Hematopoietic multipotent progenitor cell treated with erythropoietin and hydrocortisone succinate and interleukin-3 and kit ligand, for 4 days (in vitro differentiated cells): ENCODE measurements at places on chromosomes 3 and 15.

DNA sequence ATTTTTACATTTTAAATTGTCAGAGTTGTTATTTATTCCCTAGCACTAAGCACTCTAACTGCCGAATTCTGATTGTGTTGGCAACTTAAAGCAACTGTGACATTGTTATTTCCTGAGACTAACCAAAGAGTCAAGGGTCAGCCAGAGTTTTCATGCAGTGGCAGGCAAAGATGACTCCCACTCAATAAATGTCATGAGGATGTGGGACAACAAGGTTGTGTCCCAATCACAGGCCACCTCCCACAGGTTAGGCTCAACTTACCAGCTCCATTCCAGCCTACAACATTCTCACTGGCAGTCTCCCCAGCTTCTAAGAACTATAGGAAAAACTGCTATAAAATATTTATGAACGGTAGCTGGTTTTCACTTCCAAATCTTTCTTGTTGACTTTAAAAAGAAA, 80.1 kb downstream of the RSL24D1 start:
- no peak for DNase-seq

DNA sequence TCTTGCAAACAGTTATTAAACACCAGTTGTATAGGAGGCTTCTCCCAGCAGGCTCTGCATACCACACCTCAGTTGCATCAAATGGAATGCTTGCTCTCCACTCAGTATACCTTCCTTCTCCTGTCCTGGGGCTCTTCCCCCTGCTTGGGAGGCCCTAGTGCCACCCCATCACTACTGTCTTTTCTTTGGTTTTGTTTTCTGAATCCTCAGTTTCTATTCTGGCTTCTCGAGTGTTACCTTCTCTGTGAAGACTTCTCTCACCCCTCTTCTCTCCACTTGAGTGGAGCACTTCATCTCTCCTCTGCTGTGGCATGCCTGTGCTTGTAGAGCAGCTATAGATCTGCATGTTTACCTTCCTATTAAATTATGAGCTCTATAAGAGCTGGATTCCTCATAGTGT, 75.7 kb upstream of the TPRG1 start:
- DNase-seq: no peak

- DNase-seq: no peak
Observed at GRCh38 chr3:163422671-163423070, 1655.6 kb downstream of the SI start.

- DNase-seq: no peak
Observed at GRCh38 chr15:67389975-67390374, 131.0 kb upstream of the C15orf61 start.

DNA sequence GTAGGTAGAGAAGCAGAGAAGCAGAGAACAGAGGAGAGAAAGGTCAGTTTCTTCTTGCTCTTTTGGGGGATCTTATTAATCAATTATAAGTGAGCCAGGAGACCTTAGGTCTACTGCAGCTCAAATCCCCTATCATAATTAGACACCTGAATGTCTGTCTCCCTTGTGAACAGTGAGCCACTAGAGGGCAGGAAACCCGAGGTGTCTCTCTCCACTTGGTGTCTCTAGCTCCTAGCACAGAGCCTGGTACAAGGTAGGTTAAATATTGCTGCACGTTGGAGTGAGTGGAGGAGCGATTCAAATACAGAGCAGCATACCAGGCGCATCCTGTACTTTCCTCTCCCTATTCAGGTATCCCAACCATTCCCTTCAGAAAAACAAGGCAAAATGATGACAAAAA, 2.0 kb upstream of the ST8SIA2 start:
- peak; percentile 68 for DNase-seq

- no peak for DNase-seq
Observed at GRCh38 chr15:90419206-90419605, 31.2 kb downstream of the IQGAP1 start.

DNA sequence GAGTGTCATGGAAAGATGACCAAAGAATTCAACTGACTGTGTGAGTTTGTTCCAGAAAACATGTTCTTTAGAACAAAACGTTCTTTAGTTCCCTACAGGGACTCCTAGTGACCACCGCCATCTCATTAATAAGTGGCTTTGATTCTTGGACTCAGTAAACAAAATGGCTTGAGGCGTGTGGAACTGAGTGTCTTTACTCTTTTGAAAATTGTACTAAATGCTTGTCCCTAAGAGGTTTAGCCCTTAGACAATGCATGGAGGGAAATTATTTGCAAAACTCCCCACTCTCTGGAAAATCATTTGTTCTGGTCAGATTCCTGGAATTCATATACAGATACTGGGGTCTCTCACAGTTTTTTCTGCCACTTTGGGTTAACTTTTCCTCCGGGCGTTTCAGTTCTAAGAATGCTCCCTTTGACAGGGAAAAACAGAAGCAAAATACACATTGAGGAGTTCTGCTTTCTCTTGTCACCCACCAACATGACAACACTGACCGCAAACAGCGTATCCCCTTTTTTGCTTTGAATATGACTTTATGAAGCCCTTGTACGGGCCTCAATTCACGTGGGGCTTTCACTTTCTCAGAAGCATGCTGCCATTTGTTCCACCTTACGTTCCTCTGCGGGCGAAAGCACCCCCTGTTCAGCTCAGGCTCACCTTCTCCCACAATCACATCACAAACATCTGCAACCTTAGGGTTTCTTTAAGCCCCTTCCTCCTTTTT, 15.3 kb upstream of the NRROS start:
- DNase-seq: peak; percentile 92

GRCh38 chr3:126704494-126705214, 614 bp downstream of the CHCHD6 start:
- DNase-seq: no peak

GRCh38 chr3:147210676-147211075, 195.7 kb downstream of the ZIC4 start:
- DNase-seq: no peak

DNA sequence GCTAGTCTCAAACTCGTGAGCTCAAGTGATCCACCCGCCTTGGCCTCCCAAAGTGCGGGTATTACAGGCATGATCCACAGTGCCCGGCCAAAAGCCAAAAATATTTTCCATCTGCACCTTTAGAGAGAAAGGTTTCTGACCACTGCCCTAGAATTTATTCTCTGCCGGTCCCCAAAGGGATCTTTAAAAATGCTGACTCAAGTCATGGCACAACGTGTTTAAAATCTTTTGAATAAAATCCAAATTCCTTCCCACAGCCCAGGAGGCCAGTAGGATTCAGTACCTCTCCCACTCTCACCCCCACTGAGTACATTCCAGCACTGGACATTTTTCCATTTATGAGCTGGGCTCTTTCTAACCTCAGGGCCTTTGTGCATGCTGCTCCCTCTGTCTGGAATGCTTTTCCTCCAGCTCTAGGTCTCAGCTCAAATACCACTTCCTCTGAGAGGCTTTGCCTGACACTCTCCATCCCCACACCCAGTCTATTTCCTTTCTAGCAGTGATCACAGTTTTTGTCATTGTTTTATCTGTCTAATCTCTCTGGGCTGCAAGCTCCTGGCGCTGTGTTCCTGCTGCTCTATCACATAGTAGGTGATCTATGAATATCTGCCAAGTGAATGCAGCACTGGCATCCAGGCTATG, 502.9 kb downstream of the SHQ1 start:
- peak; percentile 79 for DNase-seq

- no peak for DNase-seq
Observed at GRCh38 chr15:29687204-29687815, 135.0 kb downstream of the TJP1 start.

DNA sequence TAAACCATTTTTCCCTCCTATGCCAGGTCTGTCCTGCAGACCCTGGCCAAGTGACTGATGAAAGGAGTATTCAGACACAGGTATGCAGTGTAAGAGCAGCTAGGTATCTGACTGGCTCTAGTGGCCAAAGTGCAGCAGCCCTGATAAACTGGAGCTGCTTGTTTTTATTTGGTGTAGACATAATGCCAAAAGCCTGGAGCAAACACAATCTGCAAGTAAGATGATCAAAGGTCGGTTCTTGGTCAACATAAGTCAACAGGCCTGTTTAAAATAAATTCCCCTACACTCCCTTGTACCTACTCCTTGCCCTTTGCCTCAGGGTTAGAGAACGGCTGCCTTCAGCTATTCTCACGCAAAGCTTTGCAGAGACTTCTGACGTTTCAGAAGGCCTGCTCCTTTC, 1003.1 kb downstream of the ZPLD1 start:
- DNase-seq: no peak

- no peak for DNase-seq
Observed at GRCh38 chr3:90055666-90056065, 948.2 kb downstream of the EPHA3 start.

DNA sequence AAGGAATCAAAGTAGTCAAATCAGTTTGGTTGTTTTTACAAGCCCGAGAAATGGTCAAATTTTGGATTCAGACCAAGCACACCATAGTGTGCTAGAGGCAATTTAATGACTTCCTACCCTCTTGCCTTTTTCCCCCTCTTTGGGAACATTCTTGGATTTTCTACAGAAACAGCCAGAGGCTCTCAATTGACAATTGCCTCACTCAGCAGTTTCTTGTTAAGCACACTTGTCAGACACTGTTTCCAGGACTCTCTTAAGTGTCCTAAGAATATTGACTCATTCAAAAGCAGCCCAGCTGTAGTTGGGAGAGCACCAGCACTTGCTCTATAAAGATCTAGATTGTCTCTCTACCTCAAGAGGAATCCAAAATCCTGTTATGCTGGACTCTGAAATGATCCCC, 1.5 kb upstream of the SLC35G2 start:
- no peak for DNase-seq

GRCh38 chr15:41256577-41257038, 25.5 kb downstream of the CHP1 start:
- no peak for DNase-seq

GRCh38 chr15:96350934-96351724, 20.6 kb downstream of the NR2F2 start:
- DNase-seq: no peak

- no peak for DNase-seq
Observed at GRCh38 chr3:184295771-184296170, 3.3 kb upstream of the PSMD2 start.

DNA sequence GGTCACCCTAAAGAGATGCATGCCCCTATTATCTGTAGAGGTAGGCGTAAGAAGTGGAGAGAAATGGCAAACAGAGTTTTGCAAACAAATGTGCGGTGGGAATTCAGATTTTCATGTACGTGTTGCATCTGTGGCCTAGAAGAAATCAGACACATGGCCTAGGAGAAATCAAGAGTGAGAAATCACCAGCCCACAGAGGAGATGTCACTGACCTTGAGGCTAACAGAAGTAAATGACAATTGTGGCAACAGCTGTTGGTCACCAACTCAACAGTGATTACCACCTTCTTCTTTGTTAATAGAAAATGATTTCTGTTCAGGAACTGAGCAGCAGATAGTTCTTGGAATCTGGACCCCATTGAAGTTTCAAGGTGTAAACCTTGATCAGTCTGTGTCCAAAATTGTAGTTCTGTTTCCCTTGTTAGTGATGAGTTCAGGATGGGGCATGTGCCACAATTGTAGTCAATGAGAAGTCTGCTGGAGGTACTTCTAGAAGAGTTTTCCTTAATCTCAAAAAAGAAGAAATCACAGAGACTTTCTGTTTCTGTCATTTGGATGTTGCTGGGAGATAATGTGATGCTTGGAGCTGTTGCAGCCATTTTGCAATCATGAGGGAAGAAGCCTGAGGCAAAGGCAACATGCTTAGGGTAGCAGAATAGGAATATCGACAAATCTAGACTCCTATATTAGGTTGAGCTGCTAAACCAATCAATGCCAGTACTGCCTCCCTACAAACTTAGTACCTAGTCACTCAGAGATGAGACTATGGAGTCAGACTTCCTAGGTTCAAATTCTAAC, 34.3 kb upstream of the RFTN1 start:
- no peak for DNase-seq

- DNase-seq: no peak
Observed at GRCh38 chr3:127753898-127754410, 68.4 kb downstream of the MGLL start.

DNA sequence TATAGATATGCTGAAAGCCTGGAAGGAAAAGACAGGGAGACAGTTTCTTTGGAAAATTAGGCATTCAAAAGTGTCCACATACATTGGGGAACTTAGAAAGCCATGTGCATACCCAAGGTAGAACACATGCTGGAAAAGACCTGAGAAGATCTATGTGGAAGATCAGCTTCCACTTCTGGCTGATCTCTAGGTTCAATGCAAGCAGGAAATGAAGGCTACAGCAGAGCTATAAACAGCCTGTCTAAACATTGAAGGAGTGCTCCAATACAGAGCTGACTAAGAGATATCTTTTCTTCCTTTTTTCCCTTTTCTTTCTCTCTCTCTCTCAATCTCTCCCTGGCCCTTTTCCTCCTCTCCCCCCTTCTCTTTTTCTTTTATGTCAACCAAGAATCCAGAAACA, 73.6 kb upstream of the TCF12 start:
- no peak for DNase-seq

GRCh38 chr15:51752888-51753287, 1.5 kb downstream of the TMOD2 start:
- no peak for DNase-seq

- DNase-seq: no peak
Observed at GRCh38 chr15:44573386-44573785, 36.4 kb downstream of the EIF3J start.

- DNase-seq: no peak
Observed at GRCh38 chr15:94924057-94924456, 692.7 kb downstream of the MCTP2 start.

- no peak for DNase-seq
Observed at GRCh38 chr15:36601497-36601932, 22.1 kb downstream of the CDIN1 start.

GRCh38 chr3:155664925-155665695, 79.8 kb downstream of the PLCH1 start:
- peak; percentile 73 for DNase-seq

GRCh38 chr3:138712086-138712485, 103.5 kb downstream of the FAIM start:
- DNase-seq: no peak

DNA sequence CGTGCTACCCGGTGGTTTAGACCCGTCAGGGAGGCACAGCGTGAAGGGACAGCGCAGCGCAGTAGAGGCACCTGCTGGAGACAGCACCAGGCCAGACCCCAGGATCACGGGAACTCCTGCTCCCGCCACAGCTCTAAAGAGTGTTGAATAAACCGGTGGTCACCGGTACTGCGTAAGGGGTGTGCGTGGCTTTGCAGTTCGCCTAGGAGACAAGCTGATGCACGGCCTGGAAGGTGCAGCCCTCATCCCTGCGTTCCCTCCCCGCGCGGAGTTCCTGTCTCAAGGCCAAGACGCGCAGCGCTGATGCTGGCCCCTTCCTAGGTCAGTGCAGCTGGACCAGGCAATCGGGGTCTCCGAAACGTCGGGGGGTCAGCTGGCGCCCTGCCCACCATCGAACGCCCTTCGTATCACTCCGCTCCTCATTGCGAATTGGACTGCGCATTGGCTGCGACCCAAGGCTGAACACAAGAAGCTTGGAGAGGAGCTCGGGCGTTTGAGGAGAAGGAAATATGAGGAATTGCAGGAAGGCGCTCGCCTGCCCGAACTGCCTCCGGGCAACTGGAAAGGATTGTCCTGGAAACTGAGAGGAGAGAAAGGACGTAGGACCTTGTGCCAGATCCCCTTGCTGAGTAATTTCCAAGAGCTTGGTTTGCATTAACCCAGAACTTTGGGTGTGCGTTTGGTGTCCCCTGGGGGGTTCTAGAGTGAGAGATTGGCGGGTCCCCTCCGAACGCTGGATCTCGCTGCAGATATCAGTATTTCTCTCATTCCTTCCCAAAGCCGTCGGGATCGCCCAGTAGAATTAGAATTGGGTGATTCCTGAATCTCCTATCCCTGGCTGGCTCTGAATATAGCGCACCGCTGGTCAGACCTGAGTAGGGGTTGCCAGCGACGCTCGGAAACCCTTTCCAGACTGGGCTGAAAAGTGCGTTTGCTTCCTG, 2.3 kb upstream of the SOX14 start:
- DNase-seq: no peak
